Progenitor cell of endocrine pancreas (in vitro differentiated cells): ENCODE measurements at places on chromosomes 16 and 17.

DNA sequence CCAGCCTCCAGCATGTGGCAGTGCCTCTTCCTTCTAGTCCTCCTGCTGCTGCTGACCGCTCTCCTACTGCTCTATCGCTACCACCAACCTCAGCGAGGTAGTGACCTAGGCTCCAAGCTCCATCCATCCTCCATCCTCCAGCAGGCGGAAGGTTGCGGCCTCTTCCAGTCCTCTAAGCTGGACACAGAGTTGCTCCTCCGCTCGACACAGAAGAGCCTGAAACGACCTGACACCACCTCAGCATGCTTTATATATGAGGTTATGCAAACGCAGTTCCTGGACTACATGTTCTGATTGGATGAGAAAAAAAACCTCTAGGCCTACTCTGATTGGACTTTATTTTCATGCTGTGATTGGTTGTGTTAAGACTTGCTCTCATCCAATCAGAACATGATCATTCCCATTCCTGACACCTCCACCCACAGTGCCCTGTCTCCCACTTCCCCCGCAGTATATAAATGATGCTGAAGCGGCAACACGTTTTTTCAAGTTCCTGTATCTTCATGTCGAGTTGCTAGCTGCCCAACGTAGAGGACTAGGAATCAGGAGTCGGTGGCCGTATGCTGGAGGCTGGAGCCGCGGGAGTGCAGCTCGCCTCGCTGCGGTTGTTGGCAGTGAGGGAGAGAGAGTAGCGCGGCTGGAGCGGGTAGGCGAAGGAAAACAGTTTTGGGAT lies 398.1 kb downstream of the KCNJ18 start:
- no peak for DNase-seq

DNA sequence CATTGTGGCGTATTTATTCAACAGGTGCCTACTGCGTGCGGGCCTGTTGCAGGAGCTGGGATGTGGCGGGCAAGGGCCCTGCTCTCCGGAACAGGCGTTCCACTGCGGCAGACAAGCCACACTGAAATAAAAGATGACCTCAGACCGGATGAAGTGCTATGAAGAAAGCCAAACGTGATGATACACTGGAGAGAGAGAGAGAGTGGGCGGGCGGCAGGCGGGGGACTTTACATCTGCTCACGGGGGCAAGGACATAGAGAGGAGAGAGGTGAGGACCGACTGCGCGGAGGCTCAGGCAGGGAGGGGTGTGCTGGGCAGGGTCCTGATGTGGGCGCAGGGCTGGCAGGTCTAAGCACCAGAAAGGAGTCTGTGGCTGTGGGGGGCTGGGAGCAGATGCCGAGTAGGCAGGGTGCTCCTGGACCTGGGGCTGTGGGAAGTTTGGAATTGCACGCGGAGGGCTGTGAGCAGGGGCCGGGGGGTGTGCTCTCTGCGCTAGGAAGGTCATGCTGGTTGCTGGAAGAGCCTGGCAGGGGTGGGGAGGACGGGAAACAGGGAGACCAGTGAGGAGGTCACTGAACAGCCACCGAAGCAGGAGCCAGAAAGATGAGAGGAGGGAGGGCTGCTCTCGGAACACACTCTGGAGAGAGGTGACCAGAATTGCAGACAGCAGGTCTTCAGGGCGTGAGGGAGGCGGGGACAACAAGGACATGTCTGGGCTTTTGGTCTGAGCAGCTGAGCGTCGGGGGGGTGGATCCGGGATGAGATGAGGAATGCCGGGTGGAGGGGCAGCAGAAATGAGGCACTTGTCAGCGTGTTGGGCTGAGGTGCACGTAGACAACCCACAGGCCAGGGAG lies 9.9 kb downstream of the MXRA7 start:
- DNase-seq = no peak

DNA sequence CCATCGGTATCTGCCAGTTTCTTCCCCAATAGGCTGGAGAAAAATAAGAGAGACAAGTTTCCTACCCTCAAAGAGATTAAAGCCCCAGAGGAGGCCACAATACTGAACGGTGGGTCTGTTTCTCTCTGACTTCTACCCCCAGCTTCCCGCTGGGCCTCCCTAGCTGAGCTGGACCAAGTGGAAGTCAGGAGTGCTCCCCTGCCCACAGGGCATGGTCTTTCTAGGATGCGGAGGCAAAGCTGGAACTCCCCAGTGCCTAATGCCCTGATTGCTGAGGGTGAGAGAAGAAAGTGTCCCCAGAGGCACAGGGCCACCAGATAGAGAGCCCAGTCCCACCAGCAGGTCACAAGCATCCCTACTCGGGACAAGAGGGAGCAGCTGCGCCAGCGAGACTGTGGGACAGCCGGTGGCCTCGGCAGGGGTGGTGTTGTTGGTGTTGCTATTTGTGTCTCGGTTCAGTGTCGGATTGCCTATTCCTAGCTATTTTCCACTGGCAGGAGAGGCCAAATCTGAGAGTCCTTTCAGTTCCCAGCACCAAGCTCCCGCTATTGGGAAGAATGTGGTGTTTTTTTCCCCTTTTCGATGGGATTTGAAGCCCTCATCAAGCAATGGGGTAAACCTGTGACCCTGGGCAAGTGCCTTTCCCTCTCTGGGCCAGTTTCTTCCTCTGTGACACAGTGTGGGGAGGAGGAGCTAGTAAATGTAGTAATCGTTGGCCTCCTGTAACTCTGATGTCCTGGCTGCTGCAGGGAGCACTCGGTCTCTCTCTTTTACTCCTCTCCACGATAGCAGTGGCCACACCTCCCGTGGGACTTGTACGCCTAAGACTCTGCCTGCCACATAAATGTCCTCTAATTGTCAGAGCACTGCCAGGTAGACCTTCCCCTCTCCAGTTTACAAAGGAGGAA lies 22.5 kb upstream of the TBX2 start:
- no peak for DNase-seq

- DNase-seq = no peak
Measured at GRCh38 chr16:72013888-72014581, 5.5 kb downstream of the DHODH start.

- no peak for DNase-seq
Measured at GRCh38 chr17:76179496-76180467, 38.7 kb upstream of the FOXJ1 start.

- DNase-seq = no peak
Measured at GRCh38 chr16:27475561-27475960, 73.6 kb downstream of the IL21R start.

DNA sequence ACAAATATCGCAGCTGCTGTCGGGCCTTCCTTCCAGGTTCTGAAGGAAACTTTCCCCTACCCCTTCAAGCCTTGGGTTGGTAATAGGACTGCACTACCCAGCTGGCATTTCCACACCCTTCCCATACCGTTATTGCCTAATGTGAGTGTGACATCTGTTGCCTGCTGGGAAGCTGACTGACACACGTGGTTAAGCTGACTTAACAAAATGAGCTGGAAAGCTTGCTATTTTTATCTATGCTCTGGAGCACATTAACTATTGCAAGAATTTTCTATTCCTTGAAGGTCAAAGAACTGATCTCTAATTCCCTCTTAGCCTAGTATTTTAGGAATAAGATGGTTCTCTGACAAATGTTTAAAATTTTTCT lies 79.5 kb downstream of the PMP22 start:
- no peak for DNase-seq

- DNase-seq = no peak
Measured at GRCh38 chr16:55821210-55821609, 11.7 kb downstream of the CES1 start.

GRCh38 chr16:57273826-57274225 lies 10.6 kb downstream of the PLLP start:
- DNase-seq = no peak

DNA sequence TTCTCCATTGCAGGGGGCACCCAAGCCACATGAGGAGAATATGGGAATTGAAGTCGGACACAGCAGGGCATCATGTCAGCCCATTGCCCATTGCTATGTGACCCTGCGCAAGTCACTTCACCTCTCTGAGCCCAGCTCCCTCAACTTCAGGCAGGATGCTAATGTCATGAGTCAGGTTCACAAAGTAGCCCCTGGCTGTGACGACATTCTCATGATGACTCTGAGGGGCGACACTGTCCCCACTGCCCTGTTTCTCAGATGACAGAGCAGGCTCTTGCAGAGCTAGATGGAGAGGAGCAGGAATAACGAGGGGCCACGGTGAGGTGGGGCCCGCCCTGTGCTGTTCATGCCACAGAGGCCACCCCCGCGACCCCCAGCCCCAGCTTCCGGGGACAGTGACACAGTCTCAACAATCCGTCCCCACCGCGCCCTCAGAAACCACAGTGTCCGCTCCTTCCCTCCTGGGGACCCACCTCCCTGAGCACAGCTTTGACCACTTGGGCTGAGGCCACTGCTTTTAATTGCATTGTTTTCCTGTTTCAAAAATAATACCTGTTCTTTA lies 13.2 kb upstream of the ZNF469 start:
- DNase-seq = no peak

DNA sequence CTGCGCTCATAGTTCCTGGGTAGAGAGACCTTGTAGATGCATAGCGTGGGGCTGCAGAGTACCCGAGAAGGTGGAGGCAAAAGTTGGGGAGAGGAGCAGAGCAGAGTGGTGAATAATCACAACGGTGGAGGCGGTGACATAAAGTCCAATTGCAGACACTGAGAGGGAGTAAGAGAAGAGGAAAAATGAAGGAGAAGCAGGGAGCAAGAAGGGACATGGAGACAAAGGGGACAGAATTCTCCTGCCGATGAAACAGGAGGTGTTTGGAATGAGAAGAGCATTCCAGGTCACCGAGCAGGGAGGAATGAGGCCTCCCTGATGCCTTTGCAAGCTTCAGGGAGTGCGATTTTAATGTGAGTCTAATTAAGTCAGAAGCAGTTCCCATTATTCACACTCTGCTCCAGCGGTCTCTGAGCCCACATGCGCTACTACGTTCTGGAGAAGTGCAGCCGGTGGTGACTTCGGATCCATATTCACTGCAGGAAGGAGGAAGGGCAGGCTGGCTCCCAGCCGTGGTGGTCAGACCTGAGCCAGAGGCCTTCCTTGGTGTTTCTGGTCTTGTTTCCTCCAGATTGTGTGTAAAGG lies 108.0 kb upstream of the DNAH9 start:
- DNase-seq = no peak

- no peak for DNase-seq
Measured at GRCh38 chr16:11142261-11142630, 113.8 kb downstream of the SOCS1 start.

DNA sequence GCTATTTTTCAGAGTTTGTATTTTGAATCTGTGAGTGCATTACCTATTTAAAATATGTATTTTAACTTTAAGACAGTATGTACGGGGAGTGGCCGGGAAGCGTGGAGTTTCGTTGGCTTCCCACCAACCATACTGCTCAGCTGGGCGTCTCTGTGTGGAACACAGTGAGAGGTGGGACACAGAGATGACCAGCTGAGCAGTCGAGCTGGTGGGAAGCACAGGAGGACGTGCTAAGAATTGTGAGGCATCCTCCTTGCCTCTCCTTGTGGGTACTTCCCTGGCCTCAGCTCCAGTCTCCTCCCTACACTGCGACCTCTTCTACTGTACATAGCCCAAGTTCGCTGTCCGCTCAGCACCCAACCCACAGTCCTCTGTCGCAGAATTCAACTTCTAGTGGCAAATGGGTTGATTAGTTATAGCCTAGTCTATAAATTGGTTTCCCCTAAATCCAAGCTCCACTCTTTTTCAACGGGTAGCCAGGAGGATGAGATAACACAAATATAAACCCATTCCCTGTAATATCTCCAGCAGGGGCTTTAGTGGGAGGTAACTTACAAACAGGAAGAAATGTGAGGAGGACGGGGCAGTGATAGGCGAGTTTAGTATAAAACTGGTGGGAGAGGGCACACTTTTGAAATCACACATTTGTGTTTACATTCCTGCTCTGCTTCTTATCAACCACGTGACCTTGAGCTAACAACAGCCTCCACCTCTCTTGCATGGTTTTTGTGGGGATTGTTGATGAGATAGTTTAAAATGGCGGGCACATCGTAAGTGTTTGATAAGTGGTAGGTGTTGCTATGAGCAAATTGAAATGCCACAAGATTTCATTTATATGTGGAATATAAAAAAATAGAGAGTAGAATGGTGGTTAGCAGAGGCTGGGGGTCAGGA lies 211.9 kb upstream of the HS3ST3A1 start:
- no peak for DNase-seq

- no peak for DNase-seq
Measured at GRCh38 chr17:75073618-75074047, 14.1 kb upstream of the SLC16A5 start.

DNA sequence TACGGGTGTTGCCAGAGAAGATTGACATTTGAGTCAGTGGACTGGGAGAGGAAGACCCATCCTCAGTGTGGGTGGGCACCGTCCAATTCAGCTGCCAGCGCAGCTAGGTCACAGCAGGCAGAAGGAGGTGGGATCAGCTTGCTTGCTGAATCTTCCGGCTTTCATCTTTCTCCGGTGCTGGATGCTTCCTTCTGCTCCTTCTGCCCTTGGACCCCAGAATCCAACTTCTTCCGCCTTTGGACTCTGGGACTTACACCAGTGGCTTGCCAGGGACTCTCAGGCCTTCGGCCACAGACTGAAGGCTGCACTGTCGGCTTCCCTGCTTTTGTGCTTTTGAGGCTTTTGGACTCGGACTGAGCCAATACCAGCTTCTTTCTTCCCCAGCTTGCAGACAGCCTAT lies 46.1 kb upstream of the RPL38 start:
- no peak for DNase-seq

GRCh38 chr16:58345574-58346354 lies 46.5 kb upstream of the GINS3 start:
- DNase-seq = no peak

DNA sequence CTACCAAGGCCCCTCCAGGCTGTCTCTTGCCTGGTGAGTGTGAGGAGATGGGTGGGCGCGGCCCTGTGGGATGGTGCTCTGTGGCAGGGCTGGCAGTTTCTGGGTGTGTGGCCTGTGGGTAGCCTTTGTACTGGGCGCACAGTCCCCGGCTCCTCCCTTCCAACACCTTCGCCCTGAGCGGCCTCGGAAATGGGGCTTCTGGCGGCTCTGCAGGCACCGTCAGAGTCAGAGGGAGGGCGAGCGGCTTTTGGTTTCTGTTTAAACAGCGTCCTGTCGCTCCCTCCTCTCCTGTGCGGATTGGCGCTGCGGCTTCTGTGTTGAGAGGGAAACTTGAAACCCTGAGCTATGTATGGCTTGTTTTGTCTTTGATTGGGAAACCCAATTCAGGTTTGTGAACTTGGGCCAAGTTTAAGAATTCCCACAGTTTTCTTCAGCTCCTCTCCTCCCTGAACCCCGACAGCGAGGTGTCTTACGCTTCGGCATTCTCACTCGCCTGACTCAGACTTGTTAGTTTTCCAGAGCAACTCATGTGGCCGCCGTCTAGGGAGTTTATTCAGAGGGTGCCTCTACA lies 8.3 kb upstream of the ZNF750 start:
- no peak for DNase-seq
